ENCODE measurements at places on chromosomes 1 and 21. TPM values are rescaled to one million over a fixed set of nuclear protein-coding genes. Genes with fewer than 3 reads are reported as not detected.

GRCh38 chr1:209899948-209900347, 38.1 kb upstream of the SYT14 start:
- H3K27ac ChIP-seq: no peak overlapping the region
- no peak for DNase-seq
- H3K4me3 ChIP-seq: no peak overlapping the region
- no peaks in the 10 kb centered on the region for H3K4me1 ChIP-seq
- H3K36me3 ChIP-seq: no peaks in the 10 kb centered on the region

DNA sequence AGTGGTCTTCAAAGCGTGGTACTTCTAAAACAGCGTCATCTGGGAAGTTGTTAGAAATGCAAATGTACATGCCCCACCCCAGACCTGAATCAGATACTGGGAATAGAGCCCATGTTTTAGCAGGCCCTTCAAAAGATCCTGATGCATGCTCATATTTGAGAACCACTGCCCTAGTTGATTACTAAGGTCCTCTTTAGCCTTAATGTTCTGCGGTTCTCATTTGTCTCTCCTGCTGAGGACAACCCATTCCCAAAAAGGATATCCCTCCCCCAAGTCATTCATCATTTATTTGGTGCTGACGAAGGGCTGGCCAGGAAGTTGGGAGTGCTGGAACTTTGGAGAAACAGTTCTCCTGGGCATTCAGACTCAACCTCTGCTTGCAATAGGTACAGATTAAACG, 92.4 kb upstream of the RALGPS2 start:
- DNase-seq: no peak
- no peaks in the 10 kb centered on the region for H3K4me1 ChIP-seq
- no peak overlapping the region for H3K27ac ChIP-seq
- H3K36me3 ChIP-seq: no peaks in the 10 kb centered on the region
- no peak overlapping the region for H3K4me3 ChIP-seq
- no peaks in the 10 kb centered on the region for H3K27me3 ChIP-seq

GRCh38 chr1:244218220-244218619, 167.1 kb downstream of the ZBTB18 start:
- H3K36me3 ChIP-seq: no peaks in the 10 kb centered on the region
- peak; percentile 40 for DNase-seq
- H3K27me3 ChIP-seq: no peaks in the 10 kb centered on the region
- no peak overlapping the region for H3K4me3 ChIP-seq
- H3K27ac ChIP-seq: no peak overlapping the region
- no peaks in the 10 kb centered on the region for H3K4me1 ChIP-seq

GRCh38 chr1:53737648-53738204, 1.2 kb downstream of the GLIS1 start:
- no peaks in the 10 kb centered on the region for H3K36me3 ChIP-seq
- H3K27me3 ChIP-seq: no peaks in the 10 kb centered on the region
- no peak overlapping the region for H3K4me3 ChIP-seq

DNA sequence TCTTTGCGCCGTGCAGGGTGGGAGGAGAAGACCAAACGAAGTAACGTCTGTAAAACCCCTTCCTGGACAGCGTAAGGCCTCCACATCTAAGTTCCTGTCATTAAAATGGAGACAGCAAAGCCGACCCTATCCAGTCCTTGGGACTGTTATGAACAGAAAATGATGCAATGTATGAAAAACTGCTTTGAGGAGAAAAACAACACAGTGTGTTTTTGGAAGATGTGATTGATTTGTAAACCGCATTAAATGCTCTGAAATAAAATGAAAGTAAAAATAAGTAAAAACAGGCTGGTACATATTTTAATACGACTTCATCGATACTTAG, 827 bp upstream of the URB1 start:
- no peaks in the 10 kb centered on the region for H3K36me3 ChIP-seq
- no peaks in the 10 kb centered on the region for H3K27me3 ChIP-seq
- peak overlapping the region; percentile 100 for H3K4me3 ChIP-seq
- no peak for DNase-seq

- no peaks in the 10 kb centered on the region for H3K27me3 ChIP-seq
- DNase-seq: no peak
- H3K27ac ChIP-seq: peak overlapping the region; percentile 15
- no peak overlapping the region for H3K4me3 ChIP-seq
- no peaks in the 10 kb centered on the region for H3K36me3 ChIP-seq
Observed at GRCh38 chr1:183002797-183003196, 20.4 kb upstream of the LAMC1 start.

GRCh38 chr21:33394260-33394659, 9.0 kb upstream of the IFNGR2 start:
- H3K4me1 ChIP-seq: peaks cover 5% of the 10 kb centered on the region
- H3K27ac ChIP-seq: no peak overlapping the region
- DNase-seq: no peak
- H3K4me3 ChIP-seq: no peak overlapping the region
- no peaks in the 10 kb centered on the region for H3K36me3 ChIP-seq
- no peaks in the 10 kb centered on the region for H3K27me3 ChIP-seq

ETV3L gene
- not detected for total RNA-seq

SPRR1A gene
- total RNA-seq: not detected
